ENCODE measurements at places on chromosomes 1 and 21.

GRCh38 chr1:203667616-203668015 lies 41.0 kb downstream of the ATP2B4 start:
- DNase-seq: no peak

DNA sequence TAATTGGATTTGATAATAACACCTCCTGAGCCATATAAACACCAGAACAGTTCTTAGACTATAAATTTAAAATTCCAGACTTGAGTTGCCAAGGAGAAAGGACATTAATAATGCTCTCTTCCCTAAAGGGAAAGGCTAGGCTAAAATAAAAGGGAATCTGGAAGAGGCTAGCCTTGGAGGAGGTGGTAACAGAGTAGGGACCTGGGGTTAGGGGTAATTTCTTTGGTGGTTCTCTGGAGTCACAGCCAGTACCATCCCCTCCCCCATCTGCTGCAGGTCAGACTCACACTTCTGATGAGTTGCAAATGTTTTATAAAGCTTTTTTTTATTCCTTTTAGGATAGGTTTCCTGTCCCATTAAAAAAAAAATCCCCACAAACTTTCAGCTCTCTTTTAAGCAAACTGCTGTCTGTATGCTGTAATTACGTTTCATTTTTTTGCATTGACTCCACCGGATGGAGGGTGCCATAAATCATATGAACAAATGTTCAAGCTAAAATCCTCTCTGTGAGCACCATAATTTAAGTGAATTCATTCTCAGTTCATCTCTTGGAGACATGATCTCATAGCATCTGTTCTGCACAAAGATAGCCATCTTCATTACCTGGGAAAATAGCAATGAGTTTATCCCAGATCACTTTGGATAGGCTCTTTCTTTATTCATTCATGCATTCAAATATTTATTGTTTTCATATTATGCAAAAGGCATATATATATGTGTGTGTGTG lies 379.6 kb downstream of the TTLL7 start:
- no peak for DNase-seq

DNA sequence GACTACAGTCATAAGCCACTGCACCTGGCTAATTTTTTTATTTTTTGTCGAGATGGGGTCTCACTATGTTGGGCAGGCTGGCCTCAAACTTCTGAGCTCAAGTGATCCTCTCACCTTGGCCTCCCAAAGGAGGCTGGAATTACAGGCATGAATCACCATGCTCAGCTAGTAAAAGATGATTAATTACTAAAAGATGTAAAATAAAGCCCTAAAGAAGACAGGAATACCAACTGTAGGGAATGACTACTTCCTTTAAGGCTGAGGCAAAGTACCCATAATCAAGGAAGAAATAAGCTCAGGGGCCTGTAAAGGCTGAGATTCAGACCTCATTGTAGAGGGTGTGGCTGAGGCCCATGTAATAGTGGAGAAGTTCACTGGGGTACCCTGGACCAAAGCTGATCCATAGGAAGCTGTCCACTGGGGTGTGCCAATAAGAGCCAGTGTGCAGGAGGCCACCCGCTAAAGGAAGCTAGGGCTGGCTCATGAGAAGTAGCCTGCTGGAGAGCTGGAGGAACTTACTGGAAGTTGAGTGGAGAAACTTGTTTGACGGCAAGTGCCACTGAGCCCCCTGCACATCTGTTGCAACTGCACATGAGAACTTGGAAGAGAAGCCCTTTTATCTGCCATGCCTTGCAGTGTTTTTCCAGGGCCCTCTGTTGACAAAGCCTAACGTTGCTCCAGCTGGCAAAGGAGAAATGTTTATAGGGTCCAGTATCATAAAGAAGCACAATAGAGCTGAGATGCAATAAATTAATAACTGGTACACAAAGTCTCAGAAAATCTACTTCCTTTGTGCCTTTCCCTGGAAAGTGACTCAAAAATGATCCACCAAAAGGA lies 17.8 kb upstream of the SERTAD4 start:
- no peak for DNase-seq

GRCh38 chr21:41536076-41536826 lies 28.3 kb upstream of the TMPRSS2 start:
- no peak for DNase-seq

GRCh38 chr1:186479162-186479561 lies 18.2 kb upstream of the PDC start:
- no peak for DNase-seq

- no peak for DNase-seq
These were observed 52.6 kb downstream of the GLIS1 start for GRCh38 chr1:53686091-53686964.

GRCh38 chr1:52576074-52576473 lies 23.2 kb upstream of the TUT4 start:
- no peak for DNase-seq

DNA sequence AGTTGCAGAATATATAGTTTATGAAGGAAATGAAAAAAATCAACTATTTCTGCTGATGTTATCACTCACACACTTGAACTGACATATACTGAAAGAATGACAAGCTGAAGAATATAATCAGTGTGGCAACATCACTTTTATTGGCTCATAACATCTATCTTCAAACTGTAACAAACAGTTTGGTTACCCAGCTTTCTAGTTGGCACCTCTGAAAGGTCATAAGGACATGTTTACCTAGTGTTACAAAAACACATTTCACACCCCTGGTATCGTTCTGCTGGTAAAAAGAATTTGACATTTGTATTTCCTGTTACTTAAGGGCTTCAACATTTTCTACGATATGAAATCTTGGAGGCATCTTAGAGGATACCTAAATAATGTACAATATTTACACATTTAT lies 1267.0 kb upstream of the NCAM2 start:
- no peak for DNase-seq

DNA sequence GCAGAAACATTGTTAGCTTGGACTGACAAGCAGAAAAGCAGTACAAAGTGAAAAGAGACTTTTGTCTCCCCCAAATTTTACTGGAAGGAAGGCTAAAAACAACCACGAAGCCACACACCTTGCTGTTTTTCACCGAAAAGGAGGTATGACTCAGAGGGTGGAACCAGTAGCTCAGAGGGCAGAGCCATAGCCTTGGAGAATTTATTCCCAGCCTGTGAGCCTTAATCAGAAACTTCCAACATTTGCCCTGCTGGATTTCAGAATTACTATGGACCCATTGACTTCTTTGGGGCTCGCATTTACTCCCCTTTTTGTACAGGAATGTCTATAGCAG lies 32.0 kb downstream of the RPS6KC1 start:
- DNase-seq: no peak
